ENCODE measurements at places on chromosomes 11 and 22.

GRCh38 chr11:101862391-101863233, 52.2 kb upstream of the CEP126 start:
- no peak for DNase-seq

DNA sequence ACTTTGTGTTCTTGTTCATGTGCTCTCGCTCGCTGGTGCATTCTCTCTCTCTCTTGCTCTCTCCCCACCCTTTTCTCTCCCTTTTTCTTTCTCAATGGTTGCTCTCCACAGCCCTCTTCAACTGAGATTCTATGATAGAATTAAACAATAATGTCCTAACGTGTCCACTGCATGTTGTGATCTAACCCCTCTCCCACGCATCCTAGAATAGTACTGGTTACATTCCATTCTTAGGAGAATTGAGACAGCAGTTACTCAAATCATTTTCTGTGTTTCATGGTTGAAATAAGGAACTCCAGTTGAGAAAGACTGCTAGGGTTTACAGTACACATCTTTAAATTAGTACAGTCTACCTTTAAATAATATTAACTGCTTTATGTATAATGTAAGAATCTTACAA, 318.1 kb upstream of the PITPNB start:
- DNase-seq, result no peak

- DNase-seq, result no peak
These were observed 1595.5 kb upstream of the TENM4 start for GRCh38 chr11:81036168-81036870.

DNA sequence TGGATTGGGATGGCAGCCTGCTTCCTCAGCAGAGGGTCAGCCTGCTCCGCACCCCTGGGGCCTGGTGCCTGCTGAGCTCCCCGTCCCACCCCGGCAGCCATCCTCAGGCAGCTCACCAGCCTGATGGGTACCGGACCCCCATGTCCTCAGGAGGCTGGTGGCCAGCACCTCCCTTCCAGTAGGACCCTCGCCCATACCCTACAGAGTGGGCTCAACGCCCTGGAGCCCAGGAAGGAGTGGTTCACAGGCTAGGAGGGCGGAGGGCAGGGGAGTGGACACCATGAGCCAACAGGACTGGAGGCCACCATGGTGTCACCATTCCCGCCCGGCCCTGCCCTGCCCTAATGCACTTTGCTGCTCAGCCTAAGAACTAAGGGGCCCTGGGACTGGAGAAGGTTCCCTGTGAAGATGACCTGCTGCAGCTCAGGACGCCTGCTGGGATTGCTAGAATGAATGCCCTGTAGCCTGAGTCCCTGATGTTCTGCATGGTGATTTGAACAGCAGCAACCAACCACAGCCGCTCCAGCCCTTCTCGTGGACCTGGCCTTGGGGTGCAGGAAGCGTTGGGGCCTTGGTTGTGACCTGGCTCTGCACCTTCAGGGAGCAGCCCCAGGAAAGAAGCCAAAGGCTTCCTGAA, 1080.8 kb downstream of the BRD1 start:
- DNase-seq, result no peak

DNA sequence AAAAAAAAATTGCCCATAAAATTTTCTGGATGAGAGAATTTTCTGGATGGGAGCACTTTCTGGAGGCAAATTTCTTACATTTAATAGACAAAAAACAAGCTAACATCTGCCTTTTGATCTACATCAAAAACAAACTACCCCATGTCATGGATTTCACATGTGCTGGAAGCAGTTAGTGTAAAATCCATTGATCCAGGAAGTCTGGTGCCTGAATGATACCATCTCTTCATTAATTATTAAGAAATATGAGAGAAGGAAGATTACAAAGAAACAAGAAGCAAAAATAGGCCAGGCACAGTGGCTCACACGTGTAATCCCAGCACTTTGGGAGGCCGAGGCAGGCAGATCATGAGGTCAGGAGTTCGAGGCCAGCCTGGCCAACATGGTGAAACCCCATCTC, 53.2 kb upstream of the FAM181B start:
- DNase-seq, result no peak

- no peak for DNase-seq
These were observed 255.3 kb downstream of the SBF2 start for GRCh38 chr11:10038521-10039302.

- no peak for DNase-seq
These were observed 104.4 kb downstream of the MPPED2 start for GRCh38 chr11:30481796-30482195.

DNA sequence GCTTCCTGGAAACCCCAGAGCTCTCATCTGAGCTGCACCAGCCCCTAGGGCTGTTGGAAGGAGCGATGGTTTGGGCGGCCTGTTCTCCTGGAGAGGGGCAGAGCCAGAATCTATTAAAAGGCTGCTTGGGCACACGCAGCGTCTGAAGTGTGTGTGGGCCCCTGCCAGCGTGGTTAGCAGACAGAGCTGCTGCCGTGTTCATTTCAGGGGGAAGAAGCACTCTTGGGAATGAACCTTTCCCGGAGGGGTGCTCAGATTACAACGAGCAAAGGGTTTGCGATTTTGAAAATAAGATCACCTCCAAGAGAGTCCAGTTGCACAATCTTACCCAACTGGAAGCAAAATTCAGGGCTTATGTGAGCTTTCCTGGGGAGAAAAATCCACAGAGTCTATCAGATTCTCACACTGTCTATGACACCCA, 12.9 kb downstream of the ANO1 start:
- no peak for DNase-seq

DNA sequence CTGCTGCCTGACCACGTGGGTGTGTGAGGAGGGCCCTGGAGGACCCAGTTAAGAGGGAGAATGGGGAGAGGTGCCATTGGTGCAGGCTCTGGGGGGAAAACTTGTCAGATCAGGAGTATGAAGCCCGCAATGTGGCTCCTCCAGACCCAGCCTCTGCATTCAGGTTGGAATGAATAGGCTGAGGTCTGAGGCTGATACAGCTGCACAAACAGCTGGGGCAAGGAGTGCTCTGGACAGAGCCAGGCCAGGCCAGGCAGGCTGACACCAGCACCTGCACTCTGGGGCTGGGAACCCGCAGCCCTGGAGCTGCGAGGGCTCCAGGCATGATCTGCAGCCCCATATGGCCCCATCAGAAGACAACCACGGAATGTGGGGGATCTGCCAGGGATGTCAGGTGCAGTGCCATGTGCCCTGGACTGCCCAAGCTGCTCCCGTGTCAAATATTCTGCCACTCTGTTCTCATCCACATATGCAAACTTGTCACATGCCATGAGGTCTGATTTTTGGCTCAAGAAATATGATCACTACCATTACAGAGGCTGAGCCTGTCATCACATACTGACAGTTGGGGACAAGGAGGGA, 27.2 kb upstream of the KCNJ11 start:
- DNase-seq, result no peak

DNA sequence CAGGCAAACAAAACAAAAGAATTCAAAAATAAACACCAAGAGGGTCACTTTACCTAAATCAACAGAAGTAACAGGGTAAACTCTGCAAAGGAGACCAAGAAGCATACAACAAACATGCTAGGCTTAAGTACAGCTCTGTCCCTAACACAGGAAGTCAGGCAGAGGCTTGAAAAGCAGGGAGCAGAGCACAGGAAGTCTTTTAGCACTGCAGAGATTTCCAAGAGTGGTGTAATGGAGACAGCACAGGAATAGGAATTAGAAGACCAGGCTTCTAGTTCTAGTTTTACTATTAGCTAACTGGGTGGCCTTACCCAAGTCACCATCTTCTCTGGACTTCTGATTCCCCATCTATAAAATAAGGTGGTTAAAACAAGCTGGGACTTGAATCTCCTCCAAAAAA, 1.9 kb downstream of the RBFOX2 start:
- DNase-seq, result peak; percentile 19

DNA sequence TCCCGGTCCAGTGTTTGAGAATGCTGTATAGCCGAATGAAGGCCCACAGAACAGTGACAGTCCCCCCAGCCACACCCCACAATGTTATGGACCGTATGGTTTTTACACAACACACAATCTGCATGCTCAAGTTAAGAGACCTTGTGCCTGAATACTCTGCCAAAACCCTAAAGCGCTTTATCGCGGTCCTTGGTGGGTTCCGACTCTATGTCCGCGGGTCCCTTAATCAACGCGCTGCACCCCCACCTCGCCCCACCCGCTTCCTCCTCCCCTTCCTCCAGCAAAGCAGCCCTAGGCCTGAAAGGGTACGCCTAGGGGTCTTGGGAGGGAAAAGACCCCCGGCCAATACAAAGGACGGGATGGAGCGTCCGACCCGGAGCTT, 442 bp downstream of the COPB1 start:
- peak; percentile 23 for DNase-seq

GRCh38 chr11:83194281-83195142, 1.0 kb downstream of the ANKRD42 start:
- DNase-seq, result peak; percentile 48

GRCh38 chr11:108838102-108838791, 173.4 kb downstream of the DDX10 start:
- no peak for DNase-seq

GRCh38 chr11:63839508-63840355, 822 bp downstream of the MARK2 start:
- no peak for DNase-seq

DNA sequence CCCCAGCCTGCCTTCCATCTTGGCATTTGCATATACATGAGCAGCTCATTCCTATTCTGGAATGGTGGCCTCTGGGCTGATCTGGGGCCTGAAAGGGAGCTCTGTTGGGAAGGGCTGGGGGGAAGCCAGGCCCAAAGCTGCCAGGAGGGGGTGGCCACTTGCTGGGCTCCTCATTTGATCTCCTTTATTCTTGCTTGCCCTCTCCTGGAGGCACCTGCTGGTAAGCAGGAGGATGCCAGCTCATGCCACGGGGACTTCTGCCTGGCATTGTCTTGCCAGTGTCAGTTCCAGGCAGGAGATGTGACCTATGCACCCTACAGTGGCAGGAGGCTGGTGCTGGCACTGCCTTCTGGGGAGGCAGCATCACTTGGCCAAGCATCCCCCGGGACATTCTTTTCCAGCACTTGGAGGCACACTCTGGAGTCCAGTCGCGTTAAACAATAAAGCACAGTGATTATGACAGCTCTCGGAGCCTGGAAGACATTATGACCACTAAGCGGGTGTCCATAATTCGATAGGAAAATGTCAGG, 128.3 kb downstream of the NTM start:
- no peak for DNase-seq

DNA sequence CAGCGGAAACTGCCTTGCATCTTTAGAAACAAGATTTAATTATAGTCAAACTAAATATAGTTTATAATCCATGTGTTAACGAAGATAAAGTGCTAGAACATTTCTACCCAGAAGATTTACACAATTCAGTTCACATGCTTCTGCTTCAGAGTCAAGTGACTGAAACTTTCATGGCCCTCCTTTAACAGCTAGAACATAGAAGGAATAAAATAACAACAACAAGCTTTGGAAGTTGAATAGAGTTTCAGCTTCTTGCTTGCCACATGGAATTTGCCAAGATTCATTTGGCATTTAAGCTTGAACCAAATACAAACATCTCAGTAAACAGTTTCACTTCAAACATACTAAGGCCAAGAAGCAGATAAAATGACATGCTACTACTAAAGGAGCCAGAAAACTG, 676.3 kb upstream of the ANO3 start:
- no peak for DNase-seq

GRCh38 chr22:29216873-29217666, 11.4 kb downstream of the EMID1 start:
- DNase-seq, result no peak

DNA sequence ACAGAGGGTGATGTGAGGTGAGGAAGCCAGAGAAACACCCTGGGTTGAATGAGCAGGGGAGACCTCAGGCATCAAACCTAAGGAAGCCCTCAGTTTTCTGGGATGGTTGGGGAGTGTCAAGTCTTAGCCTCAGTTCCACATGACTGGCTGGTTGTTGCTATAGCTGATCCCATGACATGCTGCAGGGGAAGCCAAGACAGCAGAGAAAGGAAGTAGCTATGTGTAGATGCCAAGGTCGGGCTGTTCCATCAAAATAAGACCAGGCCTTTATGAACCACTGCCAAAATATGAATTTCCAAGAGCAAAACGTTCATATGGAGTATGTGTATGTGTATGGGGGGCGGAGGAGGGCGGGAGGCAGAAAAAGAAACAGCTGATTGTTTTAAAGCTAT, 11.6 kb downstream of the CD59 start:
- no peak for DNase-seq

DNA sequence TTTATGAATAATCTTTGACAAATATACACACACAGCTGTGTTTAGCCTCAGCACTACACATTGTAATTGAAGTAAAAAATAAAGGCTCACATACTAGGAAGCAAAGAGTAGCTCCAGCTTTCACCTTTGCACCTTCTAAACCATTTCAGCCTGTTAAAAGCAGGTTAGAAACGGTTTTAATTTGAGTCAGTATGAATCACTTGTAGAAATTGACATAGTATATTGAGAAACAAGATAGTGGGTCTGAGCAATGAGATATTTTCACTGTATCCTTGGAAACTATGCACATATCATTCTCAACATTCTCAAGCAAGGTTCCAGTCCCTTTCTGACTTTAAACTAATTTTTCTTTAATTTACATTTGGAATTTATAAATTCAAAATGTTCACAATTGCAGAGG, 380.3 kb downstream of the AASDHPPT start:
- DNase-seq, result no peak

GRCh38 chr22:39457198-39457555, 365 bp downstream of the MGAT3 start:
- DNase-seq, result peak; percentile 81

DNA sequence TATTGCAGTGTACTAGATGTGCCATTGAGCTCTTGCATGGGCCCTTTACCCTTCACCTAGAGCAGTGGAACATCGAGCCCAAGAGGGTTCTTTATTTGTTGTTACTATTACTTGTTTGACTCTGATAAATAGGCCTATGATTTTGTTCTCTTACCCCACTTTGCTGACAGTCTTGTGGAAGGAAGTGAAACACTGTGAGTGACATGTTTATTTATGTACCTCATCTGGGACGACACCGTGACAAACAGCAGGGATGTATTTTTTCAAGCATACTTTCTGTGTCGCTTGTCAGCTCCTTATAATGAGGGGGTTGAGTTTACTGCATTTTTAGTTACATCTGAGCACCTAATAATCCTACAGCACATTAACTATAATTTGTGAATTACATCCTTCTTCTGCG, 1010.3 kb upstream of the TENM4 start:
- no peak for DNase-seq
